ENCODE measurements at places on chromosomes 2 and 18. TPM values are rescaled to one million over a fixed set of nuclear protein-coding genes. Genes with fewer than 3 reads are reported as not detected.

The FZD7 gene
- 35.2 TPM for total RNA-seq

- H3K4me3 ChIP-seq, result no peak overlapping the region
- no peak for DNase-seq
- H3K4me1 ChIP-seq, result no peaks in the 10 kb centered on the region
- H3K36me3 ChIP-seq, result no peaks in the 10 kb centered on the region
- no peak overlapping the region for H3K27ac ChIP-seq
Measured at GRCh38 chr2:59217360-59217759, 976.2 kb upstream of the FANCL start.

DNA sequence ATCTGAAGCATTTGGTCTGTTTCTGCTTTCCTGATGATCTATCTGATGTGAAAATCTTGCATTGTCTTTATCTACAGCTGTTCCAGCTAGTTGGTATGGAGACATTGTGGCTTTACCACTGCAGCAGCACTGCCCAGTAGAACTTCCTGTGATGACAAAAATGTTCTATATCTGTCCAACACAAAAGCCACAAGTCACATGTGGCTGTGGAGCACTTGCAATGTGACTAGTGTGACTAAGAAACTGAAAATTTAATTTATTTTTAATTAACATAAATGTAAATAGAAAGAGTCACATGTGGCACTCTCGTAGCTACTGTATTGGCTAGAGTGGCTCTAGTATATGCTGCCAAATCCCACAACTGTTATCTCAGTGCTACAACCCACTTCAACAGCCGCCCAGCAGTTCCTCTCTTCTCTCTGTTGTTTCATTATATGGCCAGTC, 425.7 kb downstream of the SETBP1 start:
- DNase-seq, result no peak
- no peak overlapping the region for H3K4me3 ChIP-seq
- H3K4me1 ChIP-seq, result peaks cover 7% of the 10 kb centered on the region
- H3K27me3 ChIP-seq, result peaks cover 32% of the 10 kb centered on the region
- H3K36me3 ChIP-seq, result no peaks in the 10 kb centered on the region
- H3K27ac ChIP-seq, result no peak overlapping the region

The CDCA7 gene
- 0.96 TPM for total RNA-seq

GRCh38 chr2:148455791-148456190, 188.8 kb upstream of the EPC2 start:
- no peak overlapping the region for H3K27ac ChIP-seq
- no peak overlapping the region for H3K4me3 ChIP-seq
- no peaks in the 10 kb centered on the region for H3K36me3 ChIP-seq
- peaks cover 12% of the 10 kb centered on the region for H3K4me1 ChIP-seq

The CCNT2 gene
- total RNA-seq, result 16.9 TPM

The APCDD1 gene
- total RNA-seq, result 38.0 TPM

DNA sequence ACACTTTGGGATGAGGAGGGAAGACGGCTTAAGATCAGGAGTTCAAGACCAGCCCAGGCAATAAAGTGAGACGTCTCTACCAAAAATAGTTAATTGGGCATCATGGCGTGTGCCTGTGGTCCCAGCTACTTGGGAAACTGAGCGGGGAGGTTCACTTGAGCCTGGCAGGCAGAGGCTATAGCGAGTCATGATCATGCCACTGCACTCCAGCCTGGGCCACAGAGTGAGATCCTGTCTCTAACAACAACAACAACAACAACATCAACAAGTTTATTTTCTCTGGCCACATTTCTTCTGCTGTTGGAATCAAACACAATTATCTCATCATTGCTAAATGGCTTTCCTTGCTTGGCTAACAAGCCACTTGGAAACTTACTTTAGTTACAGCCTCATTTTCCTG, 13.4 kb downstream of the NIFK start:
- DNase-seq, result no peak
- H3K27ac ChIP-seq, result no peak overlapping the region
- no peaks in the 10 kb centered on the region for H3K27me3 ChIP-seq
- peaks cover 23% of the 10 kb centered on the region for H3K36me3 ChIP-seq
- peaks cover 20% of the 10 kb centered on the region for H3K4me1 ChIP-seq

GRCh38 chr2:10374362-10374943, 71.7 kb downstream of the HPCAL1 start:
- H3K36me3 ChIP-seq, result no peaks in the 10 kb centered on the region
- H3K4me3 ChIP-seq, result no peak overlapping the region
- no peaks in the 10 kb centered on the region for H3K27me3 ChIP-seq
- DNase-seq, result no peak

DNA sequence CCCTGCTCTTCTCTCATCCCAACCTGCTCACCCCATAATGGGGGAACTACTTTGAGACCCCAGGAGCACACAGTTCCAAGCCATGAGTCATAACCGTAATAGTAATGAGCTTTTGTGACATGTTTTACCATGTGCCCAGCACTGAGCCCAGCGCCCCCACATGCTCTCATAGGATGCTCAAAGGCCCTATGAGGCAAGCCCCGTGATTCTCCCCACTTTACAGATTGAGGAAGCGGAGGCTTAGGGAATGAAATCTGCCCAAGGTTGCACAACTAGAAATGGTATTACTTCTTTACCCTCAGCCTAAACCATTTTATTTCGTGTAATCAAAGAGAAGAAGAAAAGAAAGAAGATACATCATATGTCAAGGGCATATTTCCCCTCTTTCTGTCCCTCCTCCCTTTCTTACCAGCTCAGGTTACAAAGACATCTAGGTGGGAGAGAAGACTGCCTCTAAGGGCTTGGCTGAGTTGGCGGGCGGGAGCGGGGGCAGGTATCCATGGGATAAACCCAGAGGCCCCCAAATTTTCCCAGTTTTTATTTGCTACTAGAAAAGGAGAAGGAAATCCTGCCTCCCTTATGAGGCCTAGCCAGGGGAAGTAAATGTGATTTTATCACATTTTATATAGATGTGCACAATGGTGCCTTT, 24.2 kb downstream of the BCL11A start:
- H3K27me3 ChIP-seq, result peaks cover 54% of the 10 kb centered on the region
- no peaks in the 10 kb centered on the region for H3K36me3 ChIP-seq
- DNase-seq, result no peak
- no peak overlapping the region for H3K4me3 ChIP-seq
- H3K27ac ChIP-seq, result peak overlapping the region; percentile 65

- peak within 1 kb of the TSS; percentile 76 for H3K27ac ChIP-seq
- H3K36me3 ChIP-seq, result no peaks in the 10 kb centered on the region
- H3K4me3 ChIP-seq, result peak within 1 kb of the TSS; percentile 80
- H3K27me3 ChIP-seq, result peaks cover 62% of the 10 kb centered on the region
Measured at GRCh38 chr18:50559752-50560680, at the start of gene MAPK4. MAPK4 (plus strand) TSS chr18:50560087; CDS start chr18:50663959, 103,872 bp downstream.

The FBXO36 gene
- 0.58 TPM for total RNA-seq

GRCh38 chr2:234518986-234519642, 22.2 kb upstream of the ARL4C start:
- H3K27ac ChIP-seq, result no peak overlapping the region
- DNase-seq, result no peak
- H3K4me1 ChIP-seq, result no peaks in the 10 kb centered on the region
- no peaks in the 10 kb centered on the region for H3K36me3 ChIP-seq
- H3K4me3 ChIP-seq, result no peak overlapping the region

DNA sequence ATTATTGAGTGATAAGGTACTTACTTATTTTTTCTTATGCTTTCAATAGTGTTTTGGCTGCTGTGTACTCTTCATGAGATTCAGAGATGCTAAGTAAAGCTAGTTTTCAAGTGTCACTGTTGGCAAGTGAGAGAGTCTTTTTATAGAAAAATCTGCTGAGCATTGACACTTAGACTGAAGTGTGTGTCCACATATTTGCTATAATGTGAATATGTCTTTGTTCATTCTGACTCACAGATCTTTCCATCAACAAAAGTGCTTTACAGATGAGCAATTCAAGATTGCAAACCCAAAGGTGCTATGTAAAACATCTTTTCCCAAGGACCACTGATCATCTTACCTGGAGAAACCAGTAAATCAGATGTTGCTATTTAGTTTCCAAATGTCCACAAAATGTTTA, 410.6 kb upstream of the FIGN start:
- H3K36me3 ChIP-seq, result no peaks in the 10 kb centered on the region
- DNase-seq, result no peak
- H3K4me1 ChIP-seq, result no peaks in the 10 kb centered on the region
- no peak overlapping the region for H3K27ac ChIP-seq
- no peaks in the 10 kb centered on the region for H3K27me3 ChIP-seq
- no peak overlapping the region for H3K4me3 ChIP-seq

- H3K4me3 ChIP-seq, result peak within 1 kb of the TSS; percentile 93
- DNase-seq, result peak; percentile 85
- H3K27ac ChIP-seq, result peak within 1 kb of the TSS; percentile 92
Measured at GRCh38 chr2:69741575-69742321, at the start of gene ANXA4. ANXA4 (plus strand) TSS chr2:69742134; CDS start chr2:69781566, 39,432 bp downstream.
